Spinal cord (tissue), 10 donors: ENCODE measurements at places on chromosomes 3 and 15.
A peak's percentile ranks its signal among the peaks of the same experiment; 100 is the strongest.

DNA sequence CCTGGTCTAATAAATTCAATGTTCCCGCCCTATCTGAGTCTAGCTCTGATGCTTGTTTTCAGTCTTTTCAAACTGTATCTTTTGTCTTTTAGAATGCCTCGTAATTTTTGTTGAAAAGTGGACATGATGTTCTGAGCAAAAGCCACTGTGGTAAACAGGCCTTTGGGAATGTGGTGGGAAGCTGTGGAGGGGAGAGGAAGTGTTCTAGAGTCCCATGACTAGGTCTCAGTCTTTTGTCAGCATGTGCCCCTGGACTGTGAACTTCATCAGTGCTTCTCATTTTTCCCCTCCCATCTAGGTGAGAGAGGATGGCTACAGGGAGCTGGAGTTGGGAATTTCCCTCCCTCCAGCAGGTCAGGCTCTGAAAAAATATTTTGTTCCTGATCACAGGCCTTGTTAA, 33.7 kb downstream of the SUSD5 start:
- no peak for DNase-seq

DNA sequence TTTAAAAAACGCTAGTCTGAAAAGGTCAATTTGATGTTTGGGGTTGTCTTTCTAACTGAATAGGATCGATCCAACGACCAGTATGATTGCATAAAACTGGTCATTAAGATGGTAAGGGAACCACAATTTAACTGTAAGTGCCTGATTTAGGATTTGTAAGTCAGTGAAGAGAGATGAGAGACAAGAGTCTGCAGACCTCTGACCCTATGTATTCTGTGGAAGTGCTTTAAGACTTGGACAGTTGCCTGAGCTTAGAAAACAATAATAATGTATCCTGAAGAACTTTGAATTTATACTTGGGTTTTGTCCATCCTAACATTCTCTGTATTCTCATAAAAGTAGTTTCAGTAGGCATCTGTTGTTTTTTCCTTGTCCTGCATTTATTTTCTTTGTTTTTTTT, 221.4 kb upstream of the SUCLG2 start:
- DNase-seq = no peak

DNA sequence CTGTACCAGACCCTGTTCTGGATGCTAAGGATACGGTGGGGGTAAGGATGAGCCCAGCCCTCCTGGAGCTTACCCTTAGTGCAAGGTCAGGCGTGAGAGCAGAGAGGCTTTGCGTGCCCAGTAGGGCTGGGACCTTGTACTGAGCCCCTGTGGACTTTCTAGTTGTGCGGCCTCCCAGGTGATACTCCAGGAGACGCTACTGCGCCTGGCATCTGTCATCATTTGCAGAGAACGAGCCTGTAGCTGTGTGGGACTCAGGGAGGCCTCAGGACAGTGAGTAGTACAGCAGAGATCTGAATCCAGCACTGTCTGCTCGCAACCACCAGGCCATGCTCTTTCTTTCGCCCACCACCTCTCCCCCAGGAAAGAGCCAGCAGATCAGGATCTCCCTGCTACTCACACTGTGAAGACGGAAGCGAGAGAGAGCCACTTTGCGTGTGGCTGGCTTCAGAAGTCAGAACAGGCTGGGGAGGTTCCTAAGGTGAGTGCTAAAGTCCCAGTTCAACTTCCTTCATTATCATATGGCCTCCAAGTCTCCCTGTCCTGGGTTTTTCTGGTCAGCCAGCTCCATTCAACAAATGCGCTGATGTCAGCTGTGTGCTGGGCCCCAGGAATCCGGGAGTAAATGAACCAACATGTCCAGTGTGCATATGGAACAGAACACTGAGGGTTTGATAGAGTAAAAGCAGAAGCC, 38.2 kb upstream of the ITGA11 start:
- DNase-seq = no peak

- DNase-seq = no peak
Measured at GRCh38 chr3:13282986-13283876, 136.9 kb downstream of the NUP210 start.

DNA sequence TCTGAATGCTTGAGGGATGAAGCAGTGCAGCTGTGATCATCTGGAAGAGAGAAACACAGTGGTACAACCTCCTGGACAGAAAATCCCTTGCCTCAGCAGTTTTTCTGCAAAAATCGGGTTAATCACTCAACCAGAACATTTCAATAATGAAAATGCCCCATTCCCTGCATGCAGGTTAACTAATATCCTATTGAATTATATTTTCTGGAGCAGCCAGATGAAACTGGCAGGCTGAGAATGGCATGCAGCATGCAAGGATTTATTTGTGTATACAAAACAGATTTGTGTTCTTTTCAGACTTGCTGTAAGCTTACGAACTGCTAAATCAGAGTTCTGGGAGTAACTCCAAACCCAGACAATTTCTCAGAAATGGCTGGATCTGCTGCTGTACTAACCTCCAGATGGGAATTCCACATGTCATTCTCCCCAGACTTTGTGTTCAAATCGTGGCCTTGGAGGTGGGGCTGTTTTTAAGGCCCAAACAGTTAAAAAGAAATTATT, 39.1 kb downstream of the SLC9A9 start:
- DNase-seq = no peak

GRCh38 chr3:60669636-60670035, 581.6 kb downstream of the FHIT start:
- DNase-seq = no peak

DNA sequence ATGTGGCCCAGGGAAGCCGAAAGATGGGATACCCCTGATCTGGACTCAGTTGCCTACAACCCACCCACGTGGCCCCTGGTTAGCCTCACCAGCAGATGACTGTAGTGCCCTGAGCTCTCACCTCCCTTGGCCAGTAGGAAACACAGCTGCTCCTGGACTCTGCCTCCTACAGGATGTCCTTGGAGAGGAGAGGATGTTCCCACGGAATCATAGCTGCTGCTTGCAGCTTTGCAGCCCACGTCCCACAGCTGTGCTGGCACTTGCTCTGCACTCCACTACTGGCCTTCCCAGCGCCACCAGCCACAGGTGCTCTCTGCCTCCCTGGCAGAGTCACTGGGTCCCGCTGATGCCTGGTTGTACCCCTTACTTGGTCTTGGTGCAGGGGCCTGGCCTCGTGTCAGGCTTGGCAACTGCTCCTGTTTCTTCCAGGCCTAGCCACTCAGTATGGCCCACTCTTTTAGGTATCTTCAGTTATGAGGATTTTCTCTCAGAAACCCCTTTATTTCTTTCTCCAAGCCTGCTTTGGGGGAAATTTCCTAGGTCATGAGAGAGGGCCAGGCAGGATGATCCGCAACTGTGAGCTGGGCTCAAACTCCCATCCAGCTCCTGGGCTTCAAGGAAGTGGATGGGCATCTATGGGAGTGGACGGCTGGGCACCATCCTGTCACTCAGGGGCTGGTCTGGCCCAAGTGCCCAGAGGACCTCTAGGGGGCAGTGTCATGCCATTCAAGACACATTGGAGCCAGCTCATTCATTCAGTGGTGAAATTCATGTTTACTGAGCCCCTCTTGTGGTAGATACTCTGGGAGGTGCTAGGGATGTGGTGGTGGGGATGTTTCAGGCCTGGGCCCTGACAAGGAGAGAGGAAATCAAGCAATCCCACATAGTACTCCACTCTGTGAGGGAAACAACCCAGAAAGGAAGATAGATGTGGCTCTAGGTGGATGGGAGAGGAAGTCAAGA, 16.2 kb upstream of the VILL start:
- peak; percentile 69 for DNase-seq

- no peak for DNase-seq
Measured at GRCh38 chr3:38583688-38584087, 65.8 kb downstream of the SCN5A start.

DNA sequence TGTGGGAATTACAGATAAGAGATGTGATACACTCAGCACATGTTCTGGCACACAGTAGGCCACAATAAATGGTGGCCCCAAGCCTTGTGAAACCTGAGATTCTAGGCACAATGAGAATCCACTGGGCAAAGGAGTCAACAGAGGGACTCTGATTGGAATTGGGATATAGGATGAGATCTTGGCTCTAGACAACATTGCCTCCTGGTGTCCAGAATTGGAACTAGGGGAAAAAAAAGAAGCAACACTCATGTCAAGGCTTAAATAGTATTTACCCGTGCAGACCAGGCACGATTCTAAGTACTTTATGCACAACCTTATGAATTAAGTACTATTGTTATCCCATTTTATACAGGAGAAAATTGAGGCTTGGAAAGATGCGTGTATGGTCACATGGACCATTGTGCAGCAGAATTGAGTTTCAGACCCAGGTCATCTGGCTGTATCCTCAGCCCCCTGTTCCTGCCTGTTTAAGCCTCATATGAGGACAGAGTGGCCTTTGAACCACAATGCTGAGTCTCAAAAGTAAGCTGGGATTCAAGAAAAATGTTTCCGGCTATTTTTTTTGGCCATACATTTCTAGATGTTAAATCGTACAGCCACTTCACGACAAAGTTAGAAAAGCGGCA, 124.8 kb downstream of the SV2B start:
- DNase-seq = no peak

- DNase-seq = no peak
Measured at GRCh38 chr3:70137366-70137765, 137.8 kb downstream of the SAMMSON start.
